ENCODE measurements at places on chromosomes 7 and 10.

DNA sequence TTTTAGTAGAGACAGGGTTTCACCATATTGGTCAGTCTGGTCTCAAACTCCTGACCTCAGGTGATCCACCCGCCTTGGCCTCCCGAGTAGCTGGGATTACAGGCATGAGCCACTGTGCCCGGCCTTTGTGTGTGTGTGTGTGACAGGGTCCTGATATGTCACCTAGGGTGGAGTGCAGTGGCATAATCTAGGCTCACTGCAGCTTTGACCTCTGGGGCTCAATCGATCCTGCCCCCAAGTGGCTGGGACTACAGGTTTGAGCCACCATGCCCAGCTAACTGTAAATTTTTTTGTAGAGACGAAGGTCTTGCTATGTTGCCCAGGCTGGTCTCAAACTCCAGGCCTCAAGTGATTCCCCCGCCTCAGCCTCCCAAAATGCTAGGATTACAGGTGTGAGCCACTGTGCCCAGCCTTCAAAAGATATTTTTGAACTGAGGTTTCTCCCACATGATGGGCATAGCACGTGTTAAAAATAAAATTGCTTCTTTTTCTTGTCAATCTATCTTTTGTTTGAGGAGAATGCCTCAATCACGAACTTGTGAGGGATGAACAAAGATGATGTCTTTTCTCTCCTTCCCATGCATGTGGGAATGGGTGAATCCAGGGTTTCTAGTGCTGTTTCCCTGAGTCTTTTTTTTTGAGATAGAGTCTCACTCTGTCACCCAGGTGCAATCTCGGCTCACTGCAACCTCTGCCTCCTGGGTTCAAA, 30.8 kb upstream of the PSAP start:
- ATAC-seq: no peak

DNA sequence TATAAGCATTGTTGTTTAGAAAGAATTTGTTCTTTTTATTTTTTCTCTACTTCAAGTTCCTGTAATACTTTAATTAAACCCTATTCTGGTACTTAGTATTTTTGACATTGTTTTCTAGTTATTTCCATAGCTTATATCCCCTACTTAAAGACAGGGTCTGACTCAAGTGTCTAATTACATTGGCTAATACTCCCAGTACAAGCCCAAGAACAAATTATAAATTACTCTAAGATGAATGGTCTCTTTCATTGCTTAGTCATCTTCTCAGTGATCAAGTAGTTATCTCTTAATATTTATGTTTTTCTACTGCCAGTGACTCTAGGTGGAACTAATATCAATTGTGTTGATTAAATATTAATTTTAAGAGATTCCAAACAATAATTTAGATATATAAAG, 21.6 kb downstream of the AHR start:
- ATAC-seq: no peak

DNA sequence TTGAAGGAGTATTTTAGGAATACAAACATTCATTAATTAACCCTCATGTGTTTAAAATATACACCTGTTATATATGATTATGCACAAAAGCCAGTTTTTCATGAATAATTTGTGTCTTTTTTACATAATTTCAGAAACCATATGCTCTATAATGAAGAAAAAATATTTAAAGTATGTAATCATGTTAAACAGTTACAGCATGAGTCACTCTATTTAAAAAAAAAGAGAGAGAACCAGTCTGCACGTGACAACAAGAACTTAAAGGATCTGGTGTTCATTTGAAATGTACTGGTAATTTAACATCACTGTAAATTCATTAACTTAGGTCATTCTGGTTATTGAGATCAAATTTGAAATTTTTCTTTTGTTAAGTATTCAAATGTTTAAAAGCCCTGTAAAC, 228.5 kb downstream of the CACNB2 start:
- ATAC-seq: no peak

- ATAC-seq: no peak
Measured at GRCh38 chr7:149770728-149771636, 2.4 kb downstream of the ZNF467 start.

- no peak for ATAC-seq
Measured at GRCh38 chr7:143884241-143884968, 17.6 kb downstream of the TCAF1 start.

DNA sequence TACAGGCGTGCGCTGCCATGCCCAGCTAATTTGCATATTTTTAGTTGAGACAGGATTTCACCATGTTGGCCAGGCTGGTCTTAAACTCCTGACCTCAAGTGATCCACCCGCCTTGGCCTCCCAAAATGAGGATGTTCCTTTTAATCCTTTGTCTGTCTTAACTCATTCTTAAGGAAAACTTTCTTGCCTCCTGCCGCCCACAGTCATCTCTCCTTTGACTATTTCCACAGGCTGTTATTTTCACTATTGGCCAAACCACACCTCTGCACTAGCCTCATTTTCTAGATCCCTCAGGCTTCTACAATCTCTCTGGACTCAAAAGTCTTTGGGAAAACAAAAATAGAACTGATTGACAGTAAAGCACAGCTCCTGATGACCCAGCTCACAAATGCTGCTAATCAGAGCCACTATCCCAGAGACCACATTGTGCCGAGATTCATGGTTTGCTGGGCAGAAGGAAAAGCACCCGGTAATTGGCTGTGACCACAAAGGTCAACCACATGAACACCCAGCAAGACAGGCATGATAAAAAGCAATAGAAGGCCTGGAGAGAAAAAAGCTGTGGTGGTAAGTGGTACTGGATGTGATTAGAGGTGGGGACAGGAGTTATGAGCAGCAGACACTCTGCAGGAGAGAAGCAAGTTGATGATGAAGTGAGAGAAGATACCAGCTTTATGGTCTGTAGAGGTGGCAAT, 44.1 kb upstream of the ZNRF2 start:
- ATAC-seq: no peak

- peak; percentile 2 for ATAC-seq
Measured at GRCh38 chr10:101354328-101355071, 535 bp downstream of the BTRC start.

DNA sequence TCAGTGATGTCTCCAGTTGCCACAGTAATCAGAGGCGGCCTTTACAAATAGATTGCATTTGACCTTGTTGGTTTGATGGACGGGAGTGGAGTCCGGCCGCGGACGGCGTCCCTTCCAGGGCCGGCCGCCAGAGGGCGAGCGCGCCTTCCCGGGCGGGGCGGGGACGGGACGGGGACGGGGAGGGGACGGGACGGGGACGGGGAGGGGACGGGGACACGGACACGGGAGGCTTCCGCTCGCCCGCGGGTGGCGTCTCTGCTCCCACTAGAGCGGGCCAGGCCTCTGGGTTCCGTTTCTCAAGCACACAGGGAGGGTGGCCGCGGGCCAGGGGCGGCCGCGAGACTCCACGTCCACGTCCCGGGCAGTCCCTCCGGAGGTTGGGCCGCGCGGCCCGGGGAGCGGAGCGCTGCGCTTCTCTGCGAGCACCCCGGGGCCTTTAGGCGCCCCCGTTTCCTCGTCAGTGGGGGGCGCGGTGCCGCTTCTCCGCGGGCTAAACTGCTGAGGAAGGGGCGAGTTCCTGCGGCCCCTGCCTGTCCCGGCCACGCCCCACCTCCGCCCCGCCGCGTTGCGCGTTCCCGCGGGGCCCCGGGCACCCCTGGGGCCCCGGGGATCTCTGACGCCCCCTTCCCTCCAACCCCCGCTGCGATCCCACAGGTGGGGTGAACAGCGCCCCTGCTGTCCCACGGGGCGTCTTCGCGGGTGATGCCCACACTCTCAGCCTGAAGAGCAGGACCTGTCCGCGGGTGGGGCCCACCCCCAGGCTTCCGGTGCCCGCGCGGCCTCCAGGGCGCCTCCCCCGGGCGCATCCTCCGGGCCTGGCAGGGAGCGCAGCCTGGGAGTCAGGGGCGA, 84.2 kb upstream of the MKI67 start:
- ATAC-seq: peak; percentile 65

GRCh38 chr7:137987968-137988367, 13.9 kb downstream of the CREB3L2 start:
- ATAC-seq: no peak

DNA sequence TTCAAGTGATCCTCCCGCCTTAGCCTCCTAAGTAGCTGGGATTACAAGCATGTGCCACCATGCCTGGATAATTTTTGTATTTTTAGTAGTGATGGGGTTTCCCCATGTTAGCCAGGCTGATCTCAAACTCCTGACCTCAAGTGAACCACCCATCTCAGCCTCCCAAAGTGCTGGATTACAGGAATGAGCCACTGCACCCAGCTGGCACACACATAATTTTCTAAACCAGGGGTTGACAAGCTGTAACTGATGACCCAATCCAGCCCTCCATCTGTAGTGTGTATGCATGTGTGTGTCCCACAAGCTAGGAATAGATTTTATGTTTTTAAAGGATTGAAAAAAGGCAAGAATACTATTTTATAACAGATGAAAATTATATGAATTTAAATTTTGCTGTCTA, 125.9 kb upstream of the INSYN2A start:
- ATAC-seq: no peak

DNA sequence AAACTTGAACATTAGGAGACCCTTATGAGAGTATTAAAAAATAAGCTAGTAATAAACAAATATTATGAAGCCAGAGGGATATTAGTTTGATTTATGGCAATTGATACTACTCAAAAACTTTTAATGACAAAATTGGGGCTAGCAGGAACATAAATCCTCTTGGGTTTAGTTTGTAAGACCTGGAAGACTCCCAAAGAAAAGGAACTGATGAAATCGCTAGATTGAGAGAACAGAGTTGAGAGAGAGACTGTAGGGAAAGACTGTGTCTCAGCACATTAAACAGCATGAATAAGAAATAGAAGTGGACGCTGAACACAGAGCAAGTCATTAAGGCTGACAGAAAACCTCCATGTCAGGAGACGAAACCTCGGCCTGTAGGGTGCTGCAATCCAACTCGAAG, 56.4 kb downstream of the ICA1 start:
- no peak for ATAC-seq

GRCh38 chr7:12434012-12434642, 30.5 kb upstream of the VWDE start:
- no peak for ATAC-seq

DNA sequence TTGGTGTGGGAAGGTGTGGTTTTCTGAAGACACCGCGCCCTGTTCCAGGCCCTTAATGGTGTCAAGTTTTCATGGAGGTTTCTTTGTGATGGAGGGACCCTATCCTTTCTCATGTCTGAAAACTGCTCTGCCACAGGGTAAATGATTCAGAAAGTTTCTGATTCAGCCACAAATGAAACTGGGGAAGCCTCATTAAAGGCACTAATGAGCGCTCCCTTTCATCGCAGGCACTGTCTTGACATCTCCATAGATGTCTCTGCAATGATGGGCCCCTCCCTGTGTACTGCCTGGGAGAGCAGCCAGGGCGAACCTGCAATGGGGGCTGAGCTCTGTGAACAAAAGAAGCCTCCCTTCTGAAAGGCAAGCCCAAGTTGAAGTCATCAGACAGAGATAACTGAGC, 355.3 kb downstream of the PRPF18 start:
- peak; percentile 69 for ATAC-seq

DNA sequence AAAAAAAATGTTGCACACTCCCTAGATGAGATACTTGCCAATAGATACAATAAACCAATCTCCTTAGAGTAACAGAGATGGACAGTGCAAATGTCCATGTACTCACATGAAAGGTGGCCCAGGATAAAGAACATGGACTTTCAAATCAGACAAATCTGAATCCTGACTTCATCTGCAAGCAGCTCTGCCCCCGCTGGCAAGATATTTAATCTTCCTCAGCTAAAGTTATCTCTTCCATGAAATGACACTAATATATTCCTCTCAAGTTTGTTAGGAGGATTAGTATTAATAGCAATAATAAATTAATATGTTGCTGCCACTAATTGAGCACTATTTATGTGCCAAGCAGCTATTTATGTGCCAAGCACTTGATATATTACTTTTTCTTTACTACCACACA, 148.6 kb upstream of the YAE1 start:
- ATAC-seq: no peak

DNA sequence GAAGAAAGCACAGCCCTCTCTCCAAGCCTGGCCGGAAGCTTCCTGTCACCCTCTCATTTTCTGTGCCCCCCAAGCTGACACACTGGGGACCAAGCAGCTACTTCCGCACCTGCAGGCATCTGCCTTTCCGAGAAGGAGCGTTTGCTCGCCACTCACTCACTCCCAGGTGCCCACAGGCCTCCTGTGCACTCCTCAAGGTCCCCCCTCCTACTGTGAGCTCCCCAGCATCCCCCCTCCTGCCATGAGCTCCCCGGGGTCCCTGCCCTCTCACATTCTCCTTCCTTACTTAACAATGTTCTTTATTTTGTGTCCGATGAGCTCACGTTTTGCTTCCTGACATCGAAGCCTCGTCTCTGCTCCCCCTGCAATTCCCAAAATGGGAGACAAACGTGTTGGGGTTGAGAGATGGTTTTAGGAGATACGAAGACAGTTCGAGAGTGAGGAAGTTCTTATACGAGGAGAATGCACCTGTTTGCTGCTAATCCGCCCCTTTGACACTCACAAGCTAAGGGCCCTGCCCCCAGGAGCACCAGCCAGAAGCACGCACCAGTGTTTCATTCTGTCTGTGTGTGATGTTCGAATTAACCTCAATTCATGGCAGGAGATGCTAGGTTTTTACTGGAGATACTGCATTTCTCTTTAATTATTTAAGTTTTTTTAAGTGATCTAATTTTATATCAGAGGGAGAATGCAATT, 70.2 kb downstream of the PDGFA start:
- no peak for ATAC-seq

- ATAC-seq: no peak
Measured at GRCh38 chr7:128737867-128738385, 1.2 kb upstream of the CALU start.

GRCh38 chr7:69177941-69178494, 420.3 kb upstream of the AUTS2 start:
- no peak for ATAC-seq

- no peak for ATAC-seq
Measured at GRCh38 chr7:39265641-39266591, 288.2 kb downstream of the POU6F2 start.

GRCh38 chr7:135837675-135838074, 89.1 kb upstream of the FAM180A start:
- no peak for ATAC-seq

DNA sequence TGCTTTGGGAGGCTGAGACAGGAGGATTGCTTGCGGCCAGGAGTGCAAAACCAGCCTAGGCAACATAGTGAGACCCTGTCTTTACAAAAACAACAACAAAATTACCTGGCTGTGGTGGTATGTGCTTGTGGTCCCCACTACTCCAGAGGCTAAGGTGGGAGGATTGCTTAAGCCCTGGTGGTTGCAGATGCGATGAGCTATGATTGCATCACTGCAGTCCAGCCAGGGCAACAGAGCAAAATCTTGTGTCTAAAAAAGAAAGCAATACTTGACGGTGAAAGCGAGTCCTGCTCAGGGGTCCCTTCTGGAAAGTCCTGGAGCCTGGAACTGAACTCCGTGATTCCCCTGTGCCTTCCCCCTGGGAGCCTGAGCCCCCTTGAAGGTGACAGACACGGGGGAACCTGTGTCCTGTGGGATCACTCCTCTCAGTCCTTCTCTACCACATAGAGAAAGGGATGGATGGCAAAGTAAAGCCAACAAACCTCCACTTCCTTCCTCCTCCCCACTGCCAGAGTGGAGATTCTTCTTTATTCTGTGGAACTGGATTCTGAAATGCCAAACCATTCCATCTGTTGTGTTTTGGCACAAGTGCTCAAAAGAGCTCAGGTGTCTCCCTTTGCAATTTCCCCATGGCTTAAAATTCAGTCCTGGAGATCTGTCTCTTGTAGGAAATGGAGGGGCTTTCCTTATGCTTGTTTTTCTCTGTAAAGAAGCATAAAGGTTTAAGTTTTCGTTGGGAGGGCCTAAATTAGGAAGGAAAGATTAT, 50.6 kb downstream of the KIAA1217 start:
- ATAC-seq: no peak
